ENCODE measurements at places on chromosomes 3 and 15. TPM values are rescaled to one million over a fixed set of nuclear protein-coding genes. Genes with fewer than 3 reads are reported as not detected.

DUOXA2 gene
- not detected for total RNA-seq

STOML1 gene
- 10.0 TPM for total RNA-seq

FGD5 gene
- 107 TPM for total RNA-seq

ITGB5 gene
- total RNA-seq: 149 TPM
